ENCODE measurements at places on chromosomes 16 and 17.

GRCh38 chr17:13031718-13032350, 14.0 kb upstream of the ELAC2 start:
- DNase-seq: peak; percentile 60

GRCh38 chr16:22282254-22282892, 14.8 kb upstream of the POLR3E start:
- DNase-seq: peak; percentile 77

- peak; percentile 47 for DNase-seq
Observed at GRCh38 chr16:80824623-80825364, 20.4 kb upstream of the CDYL2 start.

DNA sequence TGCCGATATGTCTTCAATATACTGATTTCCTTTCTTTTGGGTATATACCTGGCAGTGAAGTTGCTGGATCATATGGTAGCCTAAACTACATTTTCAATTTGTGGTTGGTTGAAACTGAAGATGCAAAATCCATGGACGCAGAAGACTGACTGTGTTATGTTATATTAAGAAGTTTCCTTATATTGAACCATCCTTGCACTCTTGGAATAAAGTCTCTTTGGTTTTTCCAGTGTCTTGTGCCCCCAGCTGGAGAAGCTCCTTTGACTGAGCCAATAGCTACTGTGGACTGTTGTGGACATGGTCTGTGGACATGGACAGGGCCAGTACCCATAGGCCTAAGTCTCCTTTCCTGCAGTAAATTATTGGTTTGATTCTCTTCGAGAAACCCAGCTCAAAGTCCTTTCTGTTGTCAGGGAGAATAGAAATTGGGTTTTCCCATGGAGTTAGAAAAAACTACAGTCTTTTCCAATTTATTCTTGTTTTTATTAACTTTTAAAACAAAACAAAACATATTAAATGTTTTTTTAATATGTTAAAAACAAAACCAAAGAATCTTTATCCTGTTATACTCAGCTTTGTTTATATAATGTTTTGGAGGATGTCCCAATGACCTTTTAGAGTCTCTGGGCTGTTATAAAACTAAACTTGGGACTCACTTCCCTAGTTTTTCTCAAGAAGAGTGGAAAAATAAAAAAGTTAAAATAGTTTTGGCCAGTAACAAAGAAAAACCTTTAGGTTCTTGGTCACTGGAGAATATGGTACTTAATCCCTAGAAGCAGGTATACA, 15.2 kb upstream of the IL34 start:
- no peak for DNase-seq

GRCh38 chr17:27324771-27325339, 30.9 kb downstream of the WSB1 start:
- no peak for DNase-seq

GRCh38 chr17:8879410-8879809, 11.9 kb upstream of the PIK3R6 start:
- no peak for DNase-seq

GRCh38 chr16:28001184-28001583, 62.3 kb downstream of the GSG1L start:
- no peak for DNase-seq

DNA sequence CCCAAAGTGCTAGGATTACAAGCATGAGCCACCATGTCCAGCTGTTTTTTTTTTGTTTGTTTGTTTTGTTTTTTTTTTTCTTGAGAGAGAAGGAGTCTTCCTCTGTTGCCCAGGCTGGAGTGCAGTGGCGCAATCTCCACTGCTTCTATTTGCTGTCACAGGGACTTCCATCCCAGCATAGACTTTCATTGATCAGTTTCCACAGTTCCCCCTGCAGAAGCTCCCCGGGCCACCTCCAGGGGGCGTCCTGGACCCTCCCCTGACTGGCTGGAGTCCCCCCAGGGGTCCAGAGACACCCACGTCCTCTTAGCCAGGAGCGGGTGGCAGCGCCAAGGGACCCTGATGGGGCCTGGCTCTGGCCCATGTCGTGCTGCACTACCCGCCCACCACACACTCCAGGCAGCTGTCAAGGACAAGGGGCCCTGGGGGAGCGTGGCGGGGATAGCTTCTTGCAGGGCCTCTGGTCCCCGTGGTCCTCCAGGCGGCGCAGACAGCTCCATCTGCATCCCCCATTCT, 3.1 kb upstream of the NPW start:
- DNase-seq: peak; percentile 59

DNA sequence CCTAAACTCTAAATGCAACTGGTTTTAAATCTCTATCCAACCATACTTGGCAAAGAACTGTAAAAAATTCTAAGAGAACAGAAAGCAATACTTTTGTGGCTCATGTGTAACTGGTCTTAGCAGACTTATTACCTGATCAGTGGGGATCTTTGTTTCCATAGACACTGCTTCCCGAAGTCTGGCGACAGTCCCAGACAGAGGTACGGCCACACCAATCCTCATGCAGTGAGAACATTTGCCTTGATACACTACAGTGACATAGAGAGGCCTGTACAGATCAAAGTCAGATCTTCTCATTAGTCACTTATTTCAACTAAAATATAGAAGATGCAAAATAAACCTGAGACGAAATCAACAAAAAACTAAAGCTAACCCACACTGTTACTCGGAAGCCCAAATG, 43.9 kb downstream of the USP31 start:
- no peak for DNase-seq

DNA sequence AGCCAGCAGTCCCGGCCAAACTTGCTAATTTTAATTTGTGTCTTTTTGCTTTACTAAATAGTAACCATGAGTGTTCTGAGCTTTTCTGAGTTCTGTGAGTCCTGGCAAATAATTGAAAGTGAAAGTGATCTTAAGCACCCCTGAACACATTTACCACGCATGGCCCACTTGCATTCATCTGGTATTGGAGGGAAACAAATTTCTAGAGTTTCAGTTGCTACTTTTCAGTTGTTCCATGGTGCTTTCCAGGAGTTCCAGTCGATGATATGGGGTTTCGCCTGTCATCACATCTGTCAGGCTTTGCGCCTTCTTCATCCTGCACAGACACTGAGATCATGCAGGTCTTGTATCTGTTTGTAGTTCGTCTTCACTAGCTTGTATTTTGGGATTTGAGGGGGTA, 44.1 kb downstream of the CRLF3 start:
- DNase-seq: no peak

DNA sequence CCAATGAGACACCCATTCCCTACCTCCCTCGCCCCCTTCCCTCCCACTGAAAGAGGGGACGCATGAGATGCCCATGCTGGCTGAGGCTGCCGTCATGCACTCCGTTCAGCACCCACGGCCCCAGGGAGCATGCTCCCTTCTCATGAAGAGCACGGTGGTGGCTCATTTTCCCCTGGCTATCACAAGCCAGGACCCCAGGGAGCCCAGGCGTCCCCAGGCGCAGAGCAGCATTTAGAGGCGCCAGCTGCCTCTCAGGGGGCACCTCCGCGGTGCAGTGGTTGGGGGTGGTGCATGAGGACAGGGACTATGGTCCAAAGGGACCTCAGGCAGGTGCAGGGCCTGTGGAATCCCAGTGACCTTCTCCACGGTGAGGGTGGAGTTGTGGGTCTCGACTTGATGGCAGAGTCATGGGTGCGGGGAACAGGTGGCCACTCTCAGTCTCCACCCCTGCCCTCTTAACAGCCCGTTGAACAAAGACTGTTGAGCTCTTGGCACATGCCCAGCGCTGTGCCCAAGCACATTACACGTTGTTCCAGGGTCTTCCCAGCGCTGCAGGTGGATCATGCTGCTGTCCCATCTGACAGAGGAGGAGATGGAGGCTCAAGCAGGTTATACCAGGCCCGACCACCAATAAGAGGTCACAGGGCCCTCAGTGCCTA, 13.6 kb downstream of the KIF19 start:
- no peak for DNase-seq

- peak; percentile 94 for DNase-seq
Observed at GRCh38 chr17:77319211-77320043, 178.7 kb downstream of the SEC14L1 start.

GRCh38 chr17:31251105-31251969, 45.7 kb downstream of the OMG start:
- no peak for DNase-seq

GRCh38 chr17:64147110-64148016, 17.4 kb upstream of the ERN1 start:
- peak; percentile 28 for DNase-seq

- peak; percentile 78 for DNase-seq
Observed at GRCh38 chr16:2471016-2471652, at the start of gene NTN3. Gene NTN3 (plus strand): TSS chr16:2471297. CDS start chr16:2471702, 405 bp downstream.

GRCh38 chr16:82580298-82580890, 46.4 kb upstream of the CDH13 start:
- DNase-seq: no peak

- DNase-seq: no peak
Observed at GRCh38 chr17:27471321-27472269, 15.3 kb downstream of the KSR1 start.

GRCh38 chr17:15945527-15946191, 729 bp downstream of the ADORA2B start:
- peak; percentile 55 for DNase-seq

DNA sequence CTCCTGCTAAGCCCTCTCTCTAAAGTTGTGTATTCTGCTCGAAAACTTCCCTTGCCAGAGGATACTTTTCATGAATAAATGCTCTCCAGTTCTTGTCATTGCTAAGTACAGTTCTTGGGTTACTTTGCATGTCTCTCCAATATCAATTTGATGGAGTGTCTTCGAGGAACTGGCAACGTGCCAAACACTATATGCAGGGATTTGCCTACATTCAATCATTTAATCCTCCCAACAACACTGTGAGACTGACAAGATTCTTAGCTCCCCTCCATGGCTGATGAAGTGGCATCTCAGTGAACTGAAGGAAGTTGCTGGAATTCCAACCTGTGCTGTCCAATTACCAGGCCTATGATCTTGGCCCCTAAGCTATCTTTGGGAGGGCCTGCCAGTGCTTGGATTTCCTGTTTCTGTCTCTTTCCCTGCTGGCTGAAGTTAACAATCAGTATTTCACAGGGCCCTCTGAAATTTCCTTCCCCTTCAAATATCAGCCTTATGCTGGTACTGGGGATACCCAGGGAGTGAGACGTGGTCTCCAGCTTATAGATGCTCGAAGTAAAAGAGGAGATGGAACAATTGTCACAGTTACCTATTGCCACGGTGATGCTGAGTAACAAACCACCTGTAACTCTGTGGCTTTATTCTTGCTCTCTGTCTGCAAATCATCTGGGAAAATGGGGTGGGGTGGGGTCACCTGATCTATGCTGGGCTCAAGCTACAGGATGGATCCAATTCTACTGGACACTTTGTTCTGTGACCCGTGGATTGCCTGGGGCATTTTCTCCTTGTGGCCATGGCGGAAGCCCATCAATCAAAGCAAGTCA, 19.4 kb upstream of the CRISPLD2 start:
- no peak for DNase-seq

GRCh38 chr16:2804728-2805127, 6.5 kb downstream of the PRSS41 start:
- DNase-seq: no peak

DNA sequence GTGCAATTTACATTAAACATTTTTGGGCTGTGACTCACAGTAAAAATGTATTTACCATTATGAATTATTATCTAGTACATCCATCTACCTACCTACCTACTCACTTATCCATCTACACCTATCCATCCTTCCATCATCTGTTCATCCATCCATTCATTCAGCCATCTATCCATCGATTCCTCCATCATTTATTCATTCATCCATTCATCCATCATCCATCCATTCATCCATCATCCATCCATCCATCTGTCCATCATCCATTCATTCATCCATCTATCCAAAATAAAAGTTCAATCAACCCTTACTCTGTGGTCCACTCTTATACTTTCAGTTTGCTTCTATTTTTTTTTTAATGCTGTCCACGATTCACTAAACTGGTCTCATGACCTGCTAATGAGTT, 118.4 kb downstream of the NTN1 start:
- no peak for DNase-seq

- no peak for DNase-seq
Observed at GRCh38 chr17:82070611-82071010, 5.0 kb upstream of the DUS1L start.

GRCh38 chr16:62224646-62225209, 188.5 kb upstream of the CDH8 start:
- no peak for DNase-seq

GRCh38 chr17:79617740-79618382, 7.0 kb upstream of the RBFOX3 start:
- DNase-seq: no peak

DNA sequence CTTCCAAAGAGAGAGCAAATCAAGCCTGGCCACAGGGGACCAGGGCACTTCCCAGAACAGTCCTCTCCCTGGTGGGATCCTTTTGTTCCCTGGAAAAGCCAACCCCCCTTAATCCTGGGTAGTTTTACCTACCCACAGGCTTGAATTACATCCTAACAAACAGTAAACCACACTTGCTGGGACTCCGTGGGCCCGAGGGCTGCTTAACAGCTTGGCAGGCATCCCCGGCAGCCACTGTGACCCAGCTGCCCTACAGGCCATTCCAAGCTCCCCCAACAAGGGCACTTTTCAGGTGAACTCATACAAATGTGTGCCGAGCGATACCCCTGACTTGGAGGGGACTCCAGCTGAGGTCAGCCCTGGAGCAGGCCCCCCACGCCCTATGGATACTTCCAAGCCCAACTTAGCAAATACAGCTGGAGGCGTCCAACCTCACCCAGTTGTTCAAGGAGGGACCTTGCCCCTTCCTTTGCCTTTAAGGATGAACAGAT, 26.4 kb downstream of the ADCY9 start:
- DNase-seq: no peak

DNA sequence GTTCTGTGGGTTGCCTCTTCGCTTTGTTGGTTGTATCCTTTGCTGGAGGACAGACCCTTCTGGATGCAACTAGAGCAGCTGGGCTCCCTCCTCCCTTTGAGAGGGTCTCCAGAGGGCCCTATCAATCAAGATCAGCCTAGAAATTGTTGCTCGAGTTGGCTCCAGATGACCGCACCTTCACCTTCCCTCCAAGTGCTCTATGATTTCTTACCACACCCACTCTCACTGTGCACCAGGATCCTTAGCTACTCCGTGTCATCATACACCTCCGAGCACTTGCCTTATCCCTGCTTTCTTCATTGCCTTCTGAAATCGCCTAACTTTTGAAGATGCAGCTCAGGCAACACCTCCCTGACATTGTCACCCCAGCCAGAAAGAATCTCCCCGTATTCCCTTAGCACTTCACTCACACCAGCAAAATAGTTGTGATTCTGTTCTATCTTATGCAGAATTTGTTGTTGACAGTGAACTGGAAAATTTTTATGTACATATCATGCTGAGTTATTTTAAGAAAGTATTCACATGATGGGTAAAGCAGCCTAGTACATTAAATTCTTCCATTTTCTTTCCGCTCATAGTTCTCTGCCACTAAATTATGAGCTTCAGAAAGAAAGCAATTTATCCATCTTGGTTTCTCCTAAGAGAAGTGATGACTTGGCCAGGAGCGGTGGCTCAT, 52.9 kb downstream of the ABAT start:
- DNase-seq: no peak
